ENCODE measurements at places on chromosomes 6 and 20.

DNA sequence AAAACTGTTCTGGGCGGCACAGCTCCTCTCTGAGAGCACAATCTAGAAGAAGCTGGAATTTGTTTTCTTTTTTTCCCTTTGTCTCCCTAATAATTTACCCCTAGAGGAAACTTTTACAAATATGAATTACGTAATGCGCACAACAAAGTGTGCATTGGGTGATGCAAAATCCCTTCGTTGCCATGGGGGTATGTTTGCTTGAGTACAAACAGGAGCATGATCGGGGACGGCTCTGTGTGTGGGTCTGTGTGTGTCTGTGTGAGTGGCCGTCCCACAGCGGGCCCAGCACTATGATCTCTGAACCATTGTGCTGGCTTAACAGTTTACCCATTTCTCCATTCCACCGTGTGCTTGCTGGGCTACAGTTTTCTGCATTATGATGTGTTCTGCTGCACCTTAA is 278.2 kb downstream of the CDC5L start:
- no peaks in the 10 kb centered on the region for H3K27me3 ChIP-seq
- H3K4me3 ChIP-seq: no peak overlapping the region
- no peaks in the 10 kb centered on the region for H3K36me3 ChIP-seq
- DNase-seq: no peak
- no peaks in the 10 kb centered on the region for H3K4me1 ChIP-seq

GRCh38 chr6:4844108-4844507 is 67.9 kb downstream of the CDYL start:
- H3K4me3 ChIP-seq: no peak overlapping the region
- H3K36me3 ChIP-seq: no peaks in the 10 kb centered on the region
- H3K4me1 ChIP-seq: no peaks in the 10 kb centered on the region
- H3K27ac ChIP-seq: no peak overlapping the region

GRCh38 chr20:20896606-20897005 is 184.2 kb upstream of the RALGAPA2 start:
- no peaks in the 10 kb centered on the region for H3K27me3 ChIP-seq
- no peak overlapping the region for H3K4me3 ChIP-seq
- H3K36me3 ChIP-seq: no peaks in the 10 kb centered on the region
- no peaks in the 10 kb centered on the region for H3K4me1 ChIP-seq

GRCh38 chr6:63352069-63352543 is 32.3 kb upstream of the LGSN start:
- no peak overlapping the region for H3K4me3 ChIP-seq
- H3K36me3 ChIP-seq: no peaks in the 10 kb centered on the region
- peak; percentile 44 for DNase-seq
- no peak overlapping the region for H3K27ac ChIP-seq
- peaks cover 15% of the 10 kb centered on the region for H3K4me1 ChIP-seq
- H3K27me3 ChIP-seq: no peaks in the 10 kb centered on the region

GRCh38 chr6:132390451-132390850 is 10.8 kb downstream of the MOXD1 start:
- no peak for DNase-seq
- H3K27ac ChIP-seq: no peak overlapping the region
- H3K4me1 ChIP-seq: no peaks in the 10 kb centered on the region
- H3K4me3 ChIP-seq: no peak overlapping the region

- H3K27ac ChIP-seq: no peak overlapping the region
- no peaks in the 10 kb centered on the region for H3K27me3 ChIP-seq
- peaks cover 4% of the 10 kb centered on the region for H3K4me1 ChIP-seq
- no peak for DNase-seq
- H3K36me3 ChIP-seq: no peaks in the 10 kb centered on the region
These were observed 174.0 kb downstream of the BCKDHB start for GRCh38 chr6:80280262-80281010.

DNA sequence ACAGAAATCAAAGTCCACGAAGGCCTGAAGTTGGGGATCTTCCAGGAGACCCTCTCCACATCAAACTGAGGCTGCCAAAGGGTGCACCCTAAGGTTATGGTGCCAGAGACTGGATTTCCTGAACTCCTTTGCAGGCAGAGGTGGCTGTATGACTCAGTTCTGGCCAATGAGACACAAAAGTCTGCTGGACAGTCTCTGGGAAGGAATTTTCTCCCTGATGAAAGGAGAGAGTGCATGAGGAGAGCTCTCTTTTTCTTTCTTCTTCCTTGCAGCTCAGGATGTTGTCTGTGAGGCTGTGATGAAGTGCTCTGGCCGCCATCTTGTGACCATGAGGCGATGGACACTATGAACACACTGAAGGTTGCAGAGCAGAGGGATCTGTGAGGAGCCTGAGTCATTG is 85.2 kb downstream of the MDGA1 start:
- no peak for DNase-seq
- no peaks in the 10 kb centered on the region for H3K27me3 ChIP-seq
